Occipital lobe (tissue), 3 donors: ENCODE measurements at places on chromosomes 2 and 18. TPM values are rescaled to one million over a fixed set of nuclear protein-coding genes. Genes with fewer than 3 reads are reported as not detected.

The TMEM198 gene
- 14.0 TPM for total RNA-seq

GRCh38 chr18:25164211-25164847 lies 187.6 kb downstream of the ZNF521 start:
- no peak for DNase-seq

The LIMS1 gene
- total RNA-seq: 18.1 TPM

DNA sequence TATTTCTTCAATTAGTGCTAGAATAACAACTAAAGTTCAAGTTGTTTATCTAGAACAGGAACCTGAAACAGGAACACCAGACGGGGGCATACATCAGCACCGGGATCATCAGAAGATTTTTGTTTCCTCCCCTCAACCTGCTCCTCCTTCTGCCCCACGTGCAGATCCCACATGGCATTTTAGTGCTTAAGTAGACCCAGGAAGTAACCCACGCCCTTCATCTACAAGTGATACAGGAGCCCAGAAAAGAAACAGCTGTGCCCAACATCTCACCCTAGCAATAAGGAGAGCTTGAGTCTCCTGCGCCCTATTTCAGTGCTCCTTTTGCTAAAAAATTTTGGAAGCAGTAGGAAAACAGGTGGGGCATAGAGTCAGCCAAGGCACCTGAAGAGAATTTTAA lies 5.2 kb downstream of the ZNF385B start:
- no peak for DNase-seq

GRCh38 chr2:233021771-233022170 lies 8.7 kb upstream of the NGEF start:
- no peak for DNase-seq
